ENCODE measurements at places on chromosomes 16 and 17. TPM values are rescaled to one million over a fixed set of nuclear protein-coding genes. Genes with fewer than 3 reads are reported as not detected.

- no peak overlapping the region for H3K27ac ChIP-seq
- H3K36me3 ChIP-seq, result peaks cover 32% of the 10 kb centered on the region
- H3K27me3 ChIP-seq, result no peaks in the 10 kb centered on the region
- no peak overlapping the region for H3K4me3 ChIP-seq
- H3K4me1 ChIP-seq, result no peaks in the 10 kb centered on the region
These were observed 16.9 kb downstream of the PSMD3 start for GRCh38 chr17:39997543-39997942.

DNA sequence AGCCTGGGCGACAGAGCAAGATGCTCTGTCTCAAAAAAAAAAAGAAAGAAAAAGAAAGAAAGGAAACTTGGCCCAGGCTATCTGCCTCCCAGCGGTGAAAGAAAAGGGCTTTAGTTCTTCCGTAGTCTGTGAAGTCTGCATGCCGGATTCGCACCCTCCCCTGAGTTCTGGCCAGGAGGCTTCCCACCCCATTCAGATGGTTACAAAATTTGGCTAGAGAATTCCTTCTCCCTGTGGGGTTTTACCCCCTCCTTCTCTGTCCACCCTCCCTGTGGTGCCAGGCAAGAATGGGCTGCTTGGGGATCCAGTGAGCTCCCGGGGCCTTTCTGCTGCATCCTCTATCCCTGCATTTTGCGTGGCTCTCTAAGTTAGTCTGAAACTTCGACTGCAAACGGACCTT lies 37.8 kb downstream of the PAFAH1B1 start:
- H3K4me3 ChIP-seq, result no peak overlapping the region
- DNase-seq, result no peak
- H3K27ac ChIP-seq, result no peak overlapping the region
- no peaks in the 10 kb centered on the region for H3K36me3 ChIP-seq
- no peaks in the 10 kb centered on the region for H3K4me1 ChIP-seq
- no peaks in the 10 kb centered on the region for H3K27me3 ChIP-seq

DNA sequence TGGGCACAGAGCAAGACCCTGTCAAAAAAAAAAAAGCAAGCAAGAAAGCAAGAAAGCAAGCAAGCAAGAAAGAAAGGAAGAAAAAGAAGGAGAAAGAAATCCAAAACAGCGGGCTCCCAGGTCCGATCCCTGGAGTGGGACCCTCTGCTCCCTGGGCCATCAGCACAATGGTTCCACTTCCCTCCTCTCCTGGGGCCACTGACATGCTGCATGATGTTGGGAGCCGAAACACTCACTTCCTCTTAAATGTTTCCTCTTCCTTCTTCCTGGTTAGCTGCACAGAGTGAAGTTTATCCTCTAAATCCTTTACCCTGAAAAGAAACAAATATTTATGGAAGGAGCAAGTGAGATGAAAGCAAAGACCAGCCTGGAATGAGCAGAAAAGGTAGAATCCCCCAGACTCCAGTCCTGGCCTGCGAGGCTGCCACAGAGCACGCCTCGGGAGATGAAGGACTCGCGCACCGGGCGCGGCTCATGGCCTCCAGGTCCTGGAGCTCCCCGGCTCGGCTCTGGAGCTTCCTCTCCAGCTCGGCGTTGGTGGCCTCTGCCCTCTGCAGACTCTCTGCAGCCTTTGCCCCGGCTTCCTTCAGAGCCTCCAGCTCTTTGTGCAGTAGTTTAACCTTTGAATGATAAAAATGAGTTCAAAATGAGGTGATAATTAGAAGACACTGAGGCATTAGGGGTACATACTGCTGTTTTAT lies 19.0 kb downstream of the CCDC57 start:
- peaks cover 22% of the 10 kb centered on the region for H3K36me3 ChIP-seq
- no peaks in the 10 kb centered on the region for H3K27me3 ChIP-seq
- no peak overlapping the region for H3K27ac ChIP-seq
- no peaks in the 10 kb centered on the region for H3K4me1 ChIP-seq

- H3K36me3 ChIP-seq, result no peaks in the 10 kb centered on the region
- H3K27ac ChIP-seq, result no peak overlapping the region
- no peaks in the 10 kb centered on the region for H3K4me1 ChIP-seq
- no peak overlapping the region for H3K4me3 ChIP-seq
- no peak for DNase-seq
These were observed 19.8 kb downstream of the MAPT start for GRCh38 chr17:45914047-45914717.

The PMFBP1 gene
- total RNA-seq, result 1.2 TPM

The PRAC2 gene
- total RNA-seq, result 25.5 TPM
